ENCODE measurements at places on chromosomes 3 and 15.

DNA sequence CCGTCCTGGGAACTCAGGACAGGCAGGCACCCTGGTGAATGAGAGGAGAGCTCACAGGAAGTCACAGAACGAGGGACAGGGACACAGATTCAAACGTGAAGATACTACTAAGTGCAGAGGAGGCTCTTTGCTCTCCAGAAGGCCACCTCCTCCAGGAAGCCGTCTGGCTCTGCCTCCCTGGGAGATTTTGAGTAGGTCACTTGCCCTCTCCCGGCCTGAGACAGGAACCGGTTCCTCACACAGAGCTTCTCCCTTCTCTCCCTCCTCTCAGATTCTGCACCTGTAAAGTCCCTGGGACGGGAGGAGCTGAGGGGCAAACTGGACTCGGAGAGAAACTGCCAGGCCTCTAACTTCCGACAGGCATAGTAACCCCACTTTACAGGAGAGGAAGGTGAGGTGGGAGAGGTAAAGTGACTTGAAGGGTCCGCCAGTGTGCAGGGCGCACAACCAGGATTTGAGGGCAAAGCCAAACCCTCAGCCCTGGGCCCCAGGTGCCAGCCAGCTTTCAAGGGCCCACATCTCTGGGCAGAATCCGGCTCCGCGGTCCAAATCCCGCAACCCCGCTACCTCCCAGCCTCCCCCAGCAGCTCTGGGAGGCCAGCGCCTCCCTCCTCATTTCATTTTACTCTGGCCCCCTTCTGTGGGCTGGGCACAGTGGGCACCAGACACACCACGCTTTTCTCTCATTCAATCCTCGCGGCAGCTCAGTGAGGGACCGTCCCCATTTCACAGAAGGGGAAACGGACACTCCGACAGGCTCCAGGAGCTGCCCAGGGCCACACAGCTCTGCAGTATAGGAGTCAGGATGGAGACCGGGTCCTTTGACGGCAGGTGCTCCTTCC lies 150.2 kb downstream of the SMAD6 start:
- no peak for DNase-seq

DNA sequence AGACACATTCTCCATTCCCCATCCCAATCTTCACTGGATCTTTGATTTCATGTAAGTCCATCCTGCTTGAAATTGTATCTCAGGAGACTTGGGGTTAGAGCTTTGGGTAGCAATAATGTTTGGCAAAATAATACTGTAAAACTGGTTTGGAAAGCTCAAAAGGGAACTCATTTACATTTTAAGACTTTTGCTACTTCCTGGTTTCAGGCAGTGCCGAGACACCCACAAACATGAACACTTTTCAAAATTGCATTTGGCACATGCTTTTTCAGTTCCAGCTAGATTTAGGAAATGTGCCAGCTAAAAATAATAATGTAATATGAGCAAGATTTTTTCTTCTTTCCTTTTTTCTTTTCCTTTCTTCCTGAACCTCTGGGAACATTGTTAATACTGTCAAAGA lies 145.7 kb upstream of the CBLB start:
- DNase-seq, result no peak

DNA sequence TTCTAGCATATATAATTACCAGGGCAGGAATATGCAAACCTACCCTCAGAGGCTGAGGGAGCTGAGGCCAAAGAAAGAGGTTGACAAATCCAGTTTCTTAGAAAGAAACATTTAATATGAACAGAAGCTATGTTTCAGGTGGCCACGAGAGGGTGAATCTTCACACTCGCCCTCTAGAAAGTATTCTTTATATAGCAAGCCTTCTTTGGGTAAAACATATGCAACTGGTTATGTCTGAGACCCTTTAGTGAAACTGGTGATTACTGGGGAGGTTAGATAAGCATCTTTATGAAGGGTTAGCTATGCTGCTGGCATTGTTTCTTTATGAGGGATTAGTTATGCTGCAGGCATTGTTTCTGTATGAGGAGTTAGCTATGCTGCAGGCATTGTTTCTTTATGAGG lies 50.7 kb upstream of the GOLGA6L2 start:
- DNase-seq, result no peak

GRCh38 chr3:55085231-55085630 lies 157.4 kb upstream of the LRTM1 start:
- no peak for DNase-seq

DNA sequence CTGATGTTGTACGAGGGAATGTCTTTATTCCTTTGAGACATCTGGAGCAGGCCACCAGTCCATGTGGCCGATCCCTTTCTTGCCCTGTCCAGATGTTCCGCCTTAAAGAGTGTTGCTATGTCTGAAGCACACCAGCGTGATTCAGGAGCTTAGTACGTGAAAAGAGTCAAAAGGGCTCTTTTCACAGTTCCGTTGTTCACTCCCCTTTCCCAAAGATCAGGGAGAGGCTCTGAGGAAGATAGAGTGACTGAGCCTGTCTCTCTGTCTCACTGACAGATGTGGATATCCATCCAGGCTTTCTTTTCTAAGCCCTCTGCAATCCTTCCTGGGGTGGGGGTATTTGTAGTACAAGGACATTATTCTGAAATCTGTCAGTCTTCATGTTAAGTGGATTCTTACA lies 262.5 kb upstream of the LRTM1 start:
- DNase-seq, result no peak

DNA sequence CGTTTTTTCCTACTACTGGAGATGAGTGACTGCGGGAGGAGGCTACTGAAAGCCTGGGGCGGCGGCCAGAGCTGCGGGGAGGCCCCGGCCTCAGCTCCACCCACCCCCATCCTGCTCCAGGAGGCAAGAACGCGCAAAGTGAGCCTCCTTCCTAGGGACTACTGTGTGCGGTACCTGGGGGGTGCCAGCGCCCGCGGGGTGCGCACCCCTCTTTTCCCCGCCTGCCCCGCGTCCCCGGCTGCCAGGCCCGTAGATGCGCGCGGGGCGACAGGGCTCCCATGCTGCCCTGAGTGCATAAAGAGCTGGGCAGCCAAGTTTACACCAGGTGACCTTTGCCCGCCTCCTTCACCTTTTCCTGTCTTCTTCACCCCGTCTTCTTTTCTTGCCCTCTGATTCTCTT lies 2.5 kb upstream of the USF3 start:
- no peak for DNase-seq
